ENCODE measurements at places on chromosomes 3 and 15. TPM values are rescaled to one million over a fixed set of nuclear protein-coding genes. Genes with fewer than 3 reads are reported as not detected.

Gene RAD51
- 20.1 TPM for total RNA-seq

Gene NEK4
- total RNA-seq = 10.7 TPM

Gene ATP2B2
- total RNA-seq = 0.08 TPM

Gene MLF1
- 27.0 TPM for total RNA-seq

Gene BHLHE40
- total RNA-seq = 71.9 TPM

Gene CLDN18
- total RNA-seq = not detected

Gene PRTG
- 10.8 TPM for total RNA-seq

Gene GOLGA8G
- not detected for total RNA-seq

Gene P3H2
- 34.5 TPM for total RNA-seq

Gene CLCN2
- 5.7 TPM for total RNA-seq

Gene LYSMD2
- total RNA-seq = 24.5 TPM

Gene LAMB2
- 94.6 TPM for total RNA-seq

Gene FBXL2
- 7.4 TPM for total RNA-seq

Gene TMIE
- 0.17 TPM for total RNA-seq

Gene SHF
- total RNA-seq = 0.88 TPM

Gene GREM1
- total RNA-seq = 4.9 TPM

Gene RBP2
- not detected for total RNA-seq

Gene SLC9A9
- total RNA-seq = 0.23 TPM

Gene TRAK1
- 15.3 TPM for total RNA-seq

Gene KLF13
- total RNA-seq = 116 TPM

Gene IMPG2
- 0.01 TPM for total RNA-seq

Gene SH3GL3
- total RNA-seq = 0.68 TPM

Gene AP4E1
- total RNA-seq = 8.3 TPM

Gene UROC1
- not detected for total RNA-seq

Gene MESP1
- total RNA-seq = 6.8 TPM

Gene TGM5
- total RNA-seq = not detected

Gene CRTAP
- 293 TPM for total RNA-seq

Gene DLEC1
- 0.05 TPM for total RNA-seq

Gene MTFMT
- total RNA-seq = 25.7 TPM

Gene ILDR1
- total RNA-seq = not detected

Gene FETUB
- total RNA-seq = 0.12 TPM

All from A549 treated with Hydrocortisone at 1 μM for 4 hours (cell line).